ENCODE measurements at places on chromosomes 12 and 14. TPM values are rescaled to one million over a fixed set of nuclear protein-coding genes. Genes with fewer than 3 reads are reported as not detected.
A peak's percentile ranks its signal among the peaks of the same experiment; 100 is the strongest.

The CD163 gene
- total RNA-seq, result not detected

The KRT2 gene
- total RNA-seq, result 0.10 TPM

The CLEC4D gene
- not detected for total RNA-seq

The KRT5 gene
- not detected for total RNA-seq

The ALKBH2 gene
- 10.0 TPM for total RNA-seq

The TAS2R10 gene
- 0.46 TPM for total RNA-seq

The HOXC11 gene
- not detected for total RNA-seq

The PLA2G1B gene
- not detected for total RNA-seq

The GZMB gene
- 77.5 TPM for total RNA-seq

The PXMP2 gene
- total RNA-seq, result 35.9 TPM

The HSPB8 gene
- not detected for total RNA-seq

The ENO2 gene
- 160 TPM for total RNA-seq

The AHNAK2 gene
- total RNA-seq, result not detected

- H3K27ac ChIP-seq, result no peak within 1 kb of the TSS
- H3K4me3 ChIP-seq, result no peak within 1 kb of the TSS
- H3K36me3 ChIP-seq, result no peaks in the 10 kb centered on the region
- DNase-seq, result no peak
- no peaks in the 10 kb centered on the region for H3K4me1 ChIP-seq
Observed at GRCh38 chr12:16347391-16348298, at the start of gene MGST1. TSS of gene MGST1 (plus strand) at chr12:16347645. CDS start at chr12:16354253, 6,608 bp downstream.

- H3K36me3 ChIP-seq, result peaks cover 17% of the 10 kb centered on the region
- H3K4me1 ChIP-seq, result no peaks in the 10 kb centered on the region
- no peak for DNase-seq
- H3K27ac ChIP-seq, result no peak overlapping the region
Observed at GRCh38 chr12:76785407-76785806, 21.5 kb downstream of the ZDHHC17 start.

DNA sequence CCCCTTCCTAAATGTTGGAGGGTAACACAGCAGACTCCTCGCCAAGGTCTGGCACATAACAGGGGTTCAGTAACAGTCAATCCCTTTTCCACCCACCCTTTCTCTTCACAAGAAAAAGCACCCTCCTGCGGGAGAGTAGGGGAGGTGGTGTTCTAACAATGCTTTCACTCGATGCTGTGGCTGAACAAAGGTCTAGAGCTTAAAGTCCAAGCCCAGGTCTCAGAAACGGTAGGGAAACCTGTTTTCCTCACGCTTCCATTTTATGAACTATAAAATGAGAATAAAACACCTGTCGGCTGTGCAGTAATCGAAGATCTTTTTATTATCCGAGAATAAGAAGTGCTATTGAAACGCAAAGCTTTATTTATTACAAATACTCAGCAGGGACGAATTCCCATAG is 20.9 kb upstream of the CACNA2D4 start:
- no peaks in the 10 kb centered on the region for H3K27me3 ChIP-seq
- H3K36me3 ChIP-seq, result peaks cover 12% of the 10 kb centered on the region
- H3K4me1 ChIP-seq, result peaks cover 4% of the 10 kb centered on the region
- H3K4me3 ChIP-seq, result no peak overlapping the region
- DNase-seq, result no peak

GRCh38 chr14:52790011-52790755 is 1.2 kb downstream of the GNPNAT1 start:
- no peaks in the 10 kb centered on the region for H3K27me3 ChIP-seq
- DNase-seq, result no peak
- H3K4me3 ChIP-seq, result peak overlapping the region; percentile 90
- peak overlapping the region; percentile 83 for H3K27ac ChIP-seq
- peaks cover 27% of the 10 kb centered on the region for H3K4me1 ChIP-seq

- H3K36me3 ChIP-seq, result peaks cover 8% of the 10 kb centered on the region
- peak overlapping the region; percentile 98 for H3K27ac ChIP-seq
- DNase-seq, result peak; percentile 85
- no peaks in the 10 kb centered on the region for H3K27me3 ChIP-seq
Observed at GRCh38 chr14:76908834-76909233, 82.6 kb downstream of the LRRC74A start.

- H3K4me1 ChIP-seq, result no peaks in the 10 kb centered on the region
- no peaks in the 10 kb centered on the region for H3K36me3 ChIP-seq
- no peak for DNase-seq
- no peak overlapping the region for H3K27ac ChIP-seq
- H3K27me3 ChIP-seq, result peaks cover 39% of the 10 kb centered on the region
- no peak overlapping the region for H3K4me3 ChIP-seq
Observed at GRCh38 chr12:2649201-2650030, 145.4 kb upstream of the FKBP4 start.

- no peak overlapping the region for H3K4me3 ChIP-seq
- peak overlapping the region; percentile 97 for H3K27ac ChIP-seq
- H3K27me3 ChIP-seq, result peaks cover 1% of the 10 kb centered on the region
- DNase-seq, result no peak
- H3K36me3 ChIP-seq, result peaks cover 17% of the 10 kb centered on the region
Observed at GRCh38 chr12:68240079-68240478, 13.3 kb downstream of the IL22 start.

GRCh38 chr12:68332728-68333630 is 817 bp upstream of the MDM1 start:
- H3K4me3 ChIP-seq, result peak overlapping the region; percentile 87
- peaks cover 9% of the 10 kb centered on the region for H3K36me3 ChIP-seq
- H3K4me1 ChIP-seq, result peaks cover 47% of the 10 kb centered on the region
- peaks cover 3% of the 10 kb centered on the region for H3K27me3 ChIP-seq

DNA sequence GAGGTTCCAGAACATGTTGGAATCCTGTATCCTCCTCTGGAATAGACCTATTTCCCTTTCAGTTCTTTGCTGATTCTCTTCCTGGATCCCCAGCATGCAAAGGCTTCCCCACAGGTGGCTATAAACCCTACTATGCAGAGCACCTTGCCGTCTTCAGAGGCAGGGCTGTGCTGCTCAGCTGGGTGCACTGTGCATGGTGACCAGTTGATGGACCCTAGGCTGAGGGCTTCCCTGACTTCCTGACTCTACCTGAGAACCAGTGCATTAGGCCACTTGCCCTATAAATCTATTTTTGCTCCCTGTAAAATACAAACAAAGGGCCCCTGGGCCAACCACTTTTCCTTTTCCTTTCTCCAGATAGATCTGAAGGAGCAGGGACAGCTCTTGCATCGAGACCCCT is 14.1 kb downstream of the ZNF219 start:
- no peak for DNase-seq
- H3K4me1 ChIP-seq, result peaks cover 22% of the 10 kb centered on the region
- H3K4me3 ChIP-seq, result no peak overlapping the region
- no peak overlapping the region for H3K27ac ChIP-seq
- no peaks in the 10 kb centered on the region for H3K36me3 ChIP-seq

DNA sequence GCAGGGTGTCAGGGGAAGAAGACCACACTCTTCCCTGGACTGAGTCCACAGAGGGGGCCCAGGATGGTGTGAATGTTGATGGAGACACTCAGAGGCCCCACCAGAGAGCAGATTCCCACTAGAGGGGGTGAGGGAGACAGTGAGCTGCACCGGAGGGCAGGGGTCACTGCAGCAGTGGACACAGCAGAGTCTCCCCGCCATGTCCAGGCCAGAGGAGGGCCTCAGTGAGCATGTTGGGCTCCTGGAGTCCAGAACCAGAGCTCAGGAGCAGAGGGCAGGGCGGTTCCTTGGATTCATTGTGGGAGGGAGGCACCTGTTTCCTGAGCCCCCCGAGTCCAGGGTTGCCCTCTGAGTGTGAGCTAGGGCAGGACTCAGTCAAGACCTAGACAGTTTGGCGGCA is 1.8 kb upstream of the KRT82 start:
- no peak for DNase-seq
- H3K27me3 ChIP-seq, result no peaks in the 10 kb centered on the region
- H3K36me3 ChIP-seq, result no peaks in the 10 kb centered on the region

GRCh38 chr14:102227184-102227964 is 77.6 kb downstream of the MOK start:
- no peaks in the 10 kb centered on the region for H3K4me1 ChIP-seq
- H3K27me3 ChIP-seq, result no peaks in the 10 kb centered on the region
- DNase-seq, result no peak

- H3K4me3 ChIP-seq, result no peak overlapping the region
- H3K4me1 ChIP-seq, result peaks cover 14% of the 10 kb centered on the region
- no peaks in the 10 kb centered on the region for H3K27me3 ChIP-seq
- no peak overlapping the region for H3K27ac ChIP-seq
Observed at GRCh38 chr12:31664038-31664437, 4.5 kb downstream of the ETFBKMT start.

- peaks cover 61% of the 10 kb centered on the region for H3K27me3 ChIP-seq
- no peaks in the 10 kb centered on the region for H3K36me3 ChIP-seq
- DNase-seq, result no peak
- H3K27ac ChIP-seq, result no peak overlapping the region
- peaks cover 3% of the 10 kb centered on the region for H3K4me1 ChIP-seq
Observed at GRCh38 chr14:77145975-77146740, 4.6 kb upstream of the ZDHHC22 start.

DNA sequence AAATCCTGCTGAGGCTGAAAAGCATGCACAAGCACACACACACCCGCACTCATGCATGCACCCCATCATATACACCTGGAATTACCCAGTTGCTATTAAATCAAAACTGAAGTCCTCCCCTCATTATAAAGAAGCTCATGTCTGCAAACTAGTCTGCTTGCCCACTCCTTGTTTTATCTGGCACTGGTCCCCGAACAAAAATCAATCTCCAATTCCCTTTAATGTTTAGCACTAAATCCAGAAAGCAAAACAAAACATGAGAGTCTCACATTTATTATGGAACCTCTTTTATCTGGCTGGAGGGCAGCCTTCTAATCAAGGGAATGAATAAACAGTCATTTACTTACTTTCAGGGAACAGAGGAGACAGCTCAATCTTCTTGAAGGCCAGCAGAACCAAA is 1093.4 kb upstream of the FLRT2 start:
- no peaks in the 10 kb centered on the region for H3K36me3 ChIP-seq
- no peak for DNase-seq
- H3K27ac ChIP-seq, result no peak overlapping the region
- no peaks in the 10 kb centered on the region for H3K27me3 ChIP-seq
- H3K4me3 ChIP-seq, result no peak overlapping the region

DNA sequence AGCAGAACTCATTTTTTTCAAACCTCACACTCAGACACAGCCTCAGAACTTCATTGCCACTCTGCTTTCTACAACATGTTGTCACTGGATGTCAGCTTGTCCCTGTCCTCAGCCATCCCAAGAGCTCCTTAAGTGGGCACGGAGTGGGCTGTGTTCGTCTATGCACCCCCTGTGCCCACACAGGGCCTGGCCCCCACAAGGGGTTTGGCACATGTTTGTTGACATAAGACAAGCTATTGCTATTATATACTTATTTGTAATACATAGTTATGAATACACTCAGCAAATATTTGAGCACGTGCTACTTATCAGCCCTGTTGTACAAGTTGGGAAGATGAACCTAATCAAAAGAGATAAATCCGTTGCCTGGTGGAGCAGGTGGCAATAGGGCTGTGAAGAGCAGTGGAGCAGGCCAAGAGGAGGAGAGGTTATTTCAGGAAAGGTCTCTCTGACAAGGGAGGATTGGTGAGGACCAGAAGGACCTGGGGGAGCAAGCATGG is 4.3 kb upstream of the BDKRB1 start:
- no peaks in the 10 kb centered on the region for H3K36me3 ChIP-seq
- H3K27me3 ChIP-seq, result peaks cover 5% of the 10 kb centered on the region
- H3K4me1 ChIP-seq, result no peaks in the 10 kb centered on the region
- no peak for DNase-seq
- no peak overlapping the region for H3K27ac ChIP-seq

DNA sequence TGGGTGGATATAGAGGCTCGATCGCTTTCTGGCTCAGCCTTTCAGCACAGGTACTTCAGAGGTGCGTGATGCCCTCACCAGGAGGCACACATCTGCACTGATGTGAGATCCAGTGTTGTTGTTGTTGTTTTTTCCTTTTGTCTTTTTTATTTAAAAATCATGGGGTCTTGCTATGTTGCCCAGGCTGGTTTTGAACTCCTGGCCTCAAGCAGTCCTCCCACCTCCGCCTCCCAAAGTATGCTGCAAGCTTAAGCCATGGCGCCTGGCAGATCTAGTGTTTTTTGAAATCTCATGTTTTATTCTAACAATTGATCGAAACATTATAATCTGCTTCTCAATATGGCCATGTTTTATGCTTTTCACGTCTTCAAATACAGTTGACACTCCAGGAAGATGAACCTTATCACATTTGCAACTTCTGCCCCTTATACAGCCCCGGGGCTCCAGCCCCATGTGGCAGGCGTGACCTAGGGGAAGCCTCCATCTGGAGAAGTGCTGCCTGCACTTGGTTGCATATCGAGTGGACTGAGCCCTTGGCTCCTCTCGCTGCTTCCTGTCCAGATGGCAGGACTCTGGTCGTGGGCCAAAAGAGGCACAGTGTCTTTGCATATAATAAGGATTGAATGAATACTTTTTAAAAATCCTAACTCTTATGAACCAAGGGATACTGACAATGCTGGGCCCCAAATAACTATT is 71.7 kb downstream of the TRAF3 start:
- no peak for DNase-seq
- no peak overlapping the region for H3K27ac ChIP-seq
- H3K4me1 ChIP-seq, result peaks cover 16% of the 10 kb centered on the region

DNA sequence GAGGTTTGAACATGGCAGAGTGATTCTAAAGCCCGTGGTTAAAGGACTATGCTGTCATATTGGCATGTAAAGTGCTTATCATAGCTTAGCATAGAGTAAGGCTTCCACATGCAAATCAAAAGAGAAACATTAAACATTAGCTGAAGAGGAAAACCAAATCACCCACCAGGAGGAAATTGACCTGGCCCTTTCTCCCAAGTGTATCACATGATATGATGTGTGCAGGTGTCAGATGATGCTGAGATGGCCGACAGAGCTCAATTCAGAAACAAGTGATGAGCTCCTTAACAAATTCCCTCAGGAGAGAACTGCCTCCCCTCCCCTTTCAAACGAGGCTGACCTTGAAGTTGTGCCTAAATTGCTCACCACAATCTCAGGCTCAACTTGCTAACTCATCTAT is 217.1 kb upstream of the BTG1 start:
- H3K4me1 ChIP-seq, result peaks cover 59% of the 10 kb centered on the region
- H3K27ac ChIP-seq, result peak overlapping the region; percentile 90
- H3K36me3 ChIP-seq, result peaks cover 61% of the 10 kb centered on the region
- no peak for DNase-seq
- H3K4me3 ChIP-seq, result peak overlapping the region; percentile 59
- no peaks in the 10 kb centered on the region for H3K27me3 ChIP-seq

DNA sequence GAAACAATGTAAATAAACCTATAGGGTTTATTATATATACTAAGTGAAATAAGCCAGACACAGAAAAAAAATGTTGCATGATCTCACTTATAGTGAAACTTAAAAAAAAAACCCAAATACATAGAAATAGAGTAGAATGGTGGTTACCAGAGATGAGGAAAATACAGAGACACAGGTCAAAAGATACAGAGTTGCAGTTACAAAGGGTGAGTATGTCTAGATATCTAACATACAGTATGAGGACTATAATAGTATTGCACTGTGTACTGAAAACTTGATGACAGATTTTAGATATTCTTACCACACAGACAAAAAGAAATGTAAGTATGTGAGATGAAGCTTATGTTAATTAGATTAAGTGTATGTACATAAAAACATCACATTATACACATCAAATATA is 28.1 kb downstream of the CLEC2D start:
- no peak overlapping the region for H3K4me3 ChIP-seq
- no peak overlapping the region for H3K27ac ChIP-seq
- H3K4me1 ChIP-seq, result peaks cover 82% of the 10 kb centered on the region
- peaks cover 78% of the 10 kb centered on the region for H3K36me3 ChIP-seq
- no peaks in the 10 kb centered on the region for H3K27me3 ChIP-seq

- no peak overlapping the region for H3K27ac ChIP-seq
- peaks cover 11% of the 10 kb centered on the region for H3K4me1 ChIP-seq
- H3K27me3 ChIP-seq, result peaks cover 3% of the 10 kb centered on the region
- DNase-seq, result no peak
- H3K4me3 ChIP-seq, result no peak overlapping the region
Observed at GRCh38 chr12:75660805-75661404, 149.5 kb upstream of the KRR1 start.
